GM12864 (cell line): ENCODE measurements at places on chromosomes 2 and 18.
A peak's percentile ranks its signal among the peaks of the same experiment; 100 is the strongest.

- peak; percentile 8 for DNase-seq
These were observed 12.8 kb upstream of the GBX2 start for GRCh38 chr2:236180831-236181453.

- DNase-seq, result no peak
These were observed 452.1 kb downstream of the TXNL1 start for GRCh38 chr18:56186319-56186718.

GRCh38 chr2:120596191-120596811 lies 139.4 kb upstream of the GLI2 start:
- no peak for DNase-seq

DNA sequence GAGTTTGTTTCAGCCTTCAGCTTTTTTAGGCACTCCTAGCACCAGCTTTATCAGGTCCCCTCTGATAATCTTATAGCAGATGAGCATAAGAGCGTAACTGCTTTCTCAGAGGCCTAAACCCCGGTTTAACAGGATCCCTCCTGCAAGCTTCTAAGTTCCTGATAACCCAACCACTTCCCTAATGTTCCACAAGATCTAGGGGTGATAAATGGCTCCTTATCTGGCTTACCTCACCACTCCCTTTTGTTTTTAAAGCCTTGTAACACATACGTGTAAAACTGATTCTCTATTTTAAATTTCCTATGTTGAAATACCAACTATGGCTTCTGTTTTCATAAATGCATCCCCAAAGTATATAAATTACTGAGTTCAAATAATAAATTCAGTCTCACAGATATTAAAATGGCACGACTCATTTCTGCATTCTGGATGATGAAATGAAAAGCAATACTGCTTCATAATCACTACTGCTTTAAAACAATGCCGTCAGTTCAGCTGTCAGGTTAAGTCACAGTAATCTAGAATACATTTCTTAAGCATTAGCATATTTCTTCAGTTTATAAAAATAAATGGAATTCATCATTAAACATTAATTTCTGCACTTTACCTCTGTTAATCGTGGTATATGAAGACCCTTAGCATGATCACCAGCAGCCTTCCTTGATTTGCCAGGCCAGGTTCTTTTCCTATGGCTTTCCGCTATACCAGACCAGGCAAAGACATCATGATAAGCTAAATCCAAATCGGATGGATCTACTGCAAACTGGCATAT lies 126.3 kb downstream of the C2orf74 start:
- DNase-seq, result no peak

GRCh38 chr2:199144546-199144945 lies 313.2 kb downstream of the SATB2 start:
- no peak for DNase-seq

DNA sequence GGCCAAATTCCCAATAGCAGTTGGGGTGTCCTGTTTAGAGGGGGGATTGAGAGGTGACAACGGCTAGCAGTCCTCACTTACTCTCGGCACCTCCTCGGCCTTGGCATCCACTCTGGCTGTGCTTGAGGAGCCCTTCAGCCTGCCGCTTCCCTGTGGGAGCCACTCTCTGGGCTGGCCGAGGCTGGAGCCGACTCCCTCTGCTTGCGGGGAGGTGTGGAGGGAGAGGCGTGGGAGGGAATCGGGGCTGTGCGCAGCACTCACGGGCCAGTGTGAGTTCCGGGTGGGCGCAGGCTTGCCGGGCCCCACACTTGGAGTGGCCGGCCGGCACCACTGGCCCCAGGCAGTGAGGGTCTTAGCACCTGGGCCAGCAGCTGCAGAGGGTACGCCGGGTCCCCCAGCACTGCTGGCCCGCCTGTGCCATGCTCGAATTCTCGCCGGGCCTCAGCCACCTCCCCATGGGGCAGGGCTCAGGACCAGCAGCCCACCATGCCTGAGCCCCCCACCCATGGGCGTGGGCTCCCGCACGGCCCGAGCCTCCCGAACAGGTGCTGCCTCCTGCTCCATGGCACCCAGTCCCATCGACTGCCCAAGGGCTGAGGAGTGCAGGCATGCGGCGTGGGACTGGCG lies 705.9 kb upstream of the ZNF804A start:
- no peak for DNase-seq

DNA sequence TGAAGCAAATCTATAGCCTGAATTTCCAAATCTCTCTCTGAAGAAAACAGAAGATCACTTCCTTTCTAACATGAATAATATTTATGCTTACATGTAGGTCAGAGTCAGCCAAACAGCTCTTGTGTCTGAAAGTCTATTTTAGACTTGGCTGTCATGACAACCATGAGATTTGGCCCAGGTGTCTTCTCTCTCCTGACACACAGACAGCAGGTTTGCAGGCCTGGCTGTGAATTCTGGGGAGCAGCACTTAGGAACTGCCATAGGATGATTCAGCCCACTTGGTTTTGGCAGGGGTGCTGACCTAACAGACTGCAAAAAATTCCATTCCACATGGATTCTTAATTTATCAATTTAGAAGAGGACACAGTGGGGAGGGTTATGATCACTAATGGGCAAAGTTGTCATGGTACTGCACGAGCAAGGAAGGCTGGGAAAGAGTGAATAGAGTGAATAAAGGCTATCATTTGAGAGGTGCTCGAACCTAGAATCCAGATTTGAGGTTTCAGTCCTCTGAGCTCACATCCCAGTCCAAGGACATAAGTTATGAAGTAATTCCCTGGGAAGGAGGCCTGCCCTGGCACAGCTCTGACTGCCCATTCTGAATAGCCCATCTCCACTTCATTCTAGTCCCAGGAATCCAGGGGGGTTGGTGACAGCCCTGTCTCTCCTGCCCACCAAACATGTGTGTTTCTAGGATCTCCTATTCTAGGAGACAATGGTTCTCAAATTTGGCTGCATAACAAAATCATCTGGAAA lies 453.9 kb upstream of the TRIB2 start:
- no peak for DNase-seq

DNA sequence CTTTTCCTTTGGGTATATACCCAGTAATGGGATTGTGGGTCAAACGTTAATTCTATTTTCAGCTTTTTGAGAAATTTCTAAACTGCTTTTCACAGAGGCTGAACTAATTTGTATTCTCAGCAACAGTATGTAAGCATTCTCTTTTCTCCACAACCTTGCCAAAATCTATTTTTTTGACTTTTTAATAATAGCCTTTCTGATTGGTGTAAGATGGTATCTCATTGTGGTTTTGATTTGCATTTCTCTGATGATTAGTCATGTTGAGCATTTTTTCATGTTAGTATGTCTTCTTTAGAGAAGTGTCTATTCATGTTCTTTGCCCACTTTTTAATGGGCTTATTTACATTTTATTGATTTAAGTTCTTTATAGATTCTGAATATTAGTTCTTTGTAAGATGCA lies 145.5 kb downstream of the TRABD2A start:
- no peak for DNase-seq

- no peak for DNase-seq
These were observed 175.2 kb upstream of the SLC14A2 start for GRCh38 chr18:45439851-45440645.
